Activated CD4-positive, alpha-beta T cell treated with anti-CD3 and anti-CD28 coated beads, Interleukin-2, amount 50 U/mL, for 48 hours (primary cell): ENCODE measurements at places on chromosomes 7 and 10.

GRCh38 chr10:127996586-127996985, 89.7 kb downstream of the PTPRE start:
- DNase-seq: no peak

DNA sequence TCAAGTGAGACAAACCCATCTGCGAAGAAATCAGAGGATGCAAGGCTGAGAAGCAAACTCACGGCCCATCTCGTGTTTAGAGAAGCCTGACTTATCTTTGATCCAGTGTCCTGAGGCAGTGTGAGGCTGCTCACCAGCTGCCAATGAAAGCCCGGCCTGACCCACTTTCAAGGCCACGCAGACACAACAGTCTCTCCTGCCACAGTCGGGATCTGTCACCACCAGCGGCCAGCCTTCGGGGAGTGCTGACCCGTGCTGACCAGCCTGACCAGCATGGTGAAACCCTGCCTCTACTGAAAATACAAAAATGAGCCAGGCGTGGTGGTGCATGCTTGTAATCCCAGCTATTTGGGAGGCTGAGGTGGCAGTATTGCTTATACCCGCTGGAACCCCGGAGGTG, 7.4 kb upstream of the DNAJB6 start:
- DNase-seq: no peak

GRCh38 chr7:89002981-89003956, 207.7 kb upstream of the TEX47 start:
- DNase-seq: no peak

GRCh38 chr10:70222340-70222794, 10.9 kb downstream of the PPA1 start:
- DNase-seq: no peak

GRCh38 chr7:36863901-36864701, 139.8 kb upstream of the AOAH start:
- DNase-seq: no peak

- no peak for DNase-seq
These were observed 1.8 kb downstream of the SH2D4B start for GRCh38 chr10:80539421-80540031.

DNA sequence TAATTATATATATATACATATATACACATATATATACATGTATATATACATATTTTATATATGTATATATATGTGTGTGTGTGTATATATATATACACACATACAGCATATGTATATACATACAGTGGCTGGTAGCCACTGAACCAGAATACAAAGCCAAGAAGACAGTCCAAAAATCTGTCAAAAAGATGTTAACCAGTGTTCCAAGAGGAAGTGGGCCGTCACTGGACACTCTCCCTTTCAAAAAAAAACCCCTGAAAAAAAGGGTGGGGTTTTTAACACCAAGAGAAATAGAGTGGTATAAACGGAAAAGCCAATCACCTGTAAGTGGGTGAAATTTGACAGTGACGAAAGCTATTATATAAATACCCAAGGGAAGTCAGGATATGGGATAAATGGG, 31.1 kb upstream of the C1GALT1 start:
- DNase-seq: no peak

GRCh38 chr10:5404208-5405041, at the start of gene TUBAL3:
Gene TUBAL3, minus strand, starts transcription at chr10:5404828. Its CDS starts 36 bp downstream, at chr10:5404792.
- no peak for DNase-seq

- no peak for DNase-seq
These were observed 48.1 kb downstream of the TNPO3 start for GRCh38 chr7:129006636-129007414.

- DNase-seq: no peak
These were observed 56.7 kb downstream of the LAMB4 start for GRCh38 chr7:108073305-108074070.

GRCh38 chr10:33341637-33342036, 7.2 kb upstream of the NRP1 start:
- DNase-seq: no peak

DNA sequence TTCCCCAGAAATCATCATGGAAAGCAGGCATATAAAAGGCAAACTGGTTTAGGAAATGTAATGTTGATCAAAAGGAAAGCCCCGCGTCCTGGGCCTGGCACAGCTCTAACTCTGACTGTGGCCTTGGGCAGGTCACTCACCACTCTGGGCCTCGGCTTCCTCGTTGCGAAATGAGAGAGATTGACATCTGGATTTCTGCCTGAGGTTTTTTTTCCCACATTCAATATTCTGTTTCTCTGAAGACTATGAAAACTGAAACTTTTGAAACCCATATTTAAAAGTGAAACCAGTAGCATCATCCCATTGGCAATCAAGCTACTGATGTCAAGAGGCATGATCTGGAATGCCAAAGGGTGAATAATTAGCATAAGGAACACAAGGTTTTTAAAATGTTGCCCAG, 369.7 kb upstream of the NPVF start:
- no peak for DNase-seq

- no peak for DNase-seq
These were observed 6.1 kb downstream of the NAMPT start for GRCh38 chr7:106278695-106279094.

DNA sequence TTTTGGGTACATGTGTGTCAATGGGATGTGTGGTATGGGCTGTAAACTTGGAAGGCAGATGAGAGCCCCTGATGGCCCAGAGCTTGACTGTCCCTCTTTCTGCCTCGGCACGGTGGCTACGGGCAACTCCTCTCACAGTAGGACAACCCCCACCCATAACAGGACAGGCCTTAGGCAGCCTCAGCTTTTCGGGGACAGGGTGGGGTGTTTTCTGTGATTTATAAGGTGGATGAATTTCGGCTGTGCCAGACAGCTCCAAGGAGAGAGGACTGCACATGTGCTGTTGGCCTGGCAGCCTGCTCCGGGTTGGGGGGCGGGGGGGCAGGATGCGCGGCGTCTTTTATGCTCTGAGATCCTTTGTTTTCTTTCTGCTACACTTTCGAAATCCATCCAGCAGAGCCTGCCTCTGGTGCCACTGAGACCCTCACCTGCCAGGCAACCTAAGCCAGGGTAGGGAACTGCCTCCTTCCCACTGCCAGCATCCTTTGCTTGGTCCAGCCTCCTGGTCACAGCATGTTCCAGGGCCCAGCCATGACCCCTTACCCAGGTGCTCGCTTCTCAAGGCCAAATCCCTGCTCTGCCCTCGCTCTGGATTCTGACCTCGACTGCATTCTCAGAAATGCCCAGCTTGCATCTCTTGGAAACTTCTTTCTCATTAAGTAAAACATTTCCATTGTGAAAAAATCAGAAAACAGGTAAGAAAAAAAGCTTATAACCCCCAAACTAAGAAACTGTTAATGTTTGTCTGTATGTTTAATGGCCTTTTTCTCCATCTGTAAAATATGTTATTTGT, 15.4 kb upstream of the BTBD16 start:
- no peak for DNase-seq

DNA sequence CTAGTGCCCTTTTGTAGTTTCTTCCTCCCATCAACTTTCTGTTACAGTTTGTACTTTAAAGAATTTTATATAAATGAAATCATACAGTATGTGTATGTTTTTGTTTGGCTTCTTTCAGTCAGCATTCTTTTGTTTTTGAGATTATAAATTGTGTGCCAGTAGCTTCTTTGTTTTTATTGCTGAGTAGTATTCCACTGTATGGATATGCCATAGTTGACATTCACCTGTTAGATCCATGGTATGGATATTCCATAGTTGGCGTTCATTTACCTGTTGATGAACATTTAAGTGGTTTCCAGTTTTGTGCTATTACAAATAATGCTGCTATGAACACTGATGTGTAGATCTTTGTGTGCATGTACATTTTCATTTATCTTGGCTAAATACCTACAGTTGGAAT, 70.8 kb upstream of the SYPL1 start:
- DNase-seq: no peak

GRCh38 chr7:156091519-156092080, 279.3 kb upstream of the SHH start:
- no peak for DNase-seq

DNA sequence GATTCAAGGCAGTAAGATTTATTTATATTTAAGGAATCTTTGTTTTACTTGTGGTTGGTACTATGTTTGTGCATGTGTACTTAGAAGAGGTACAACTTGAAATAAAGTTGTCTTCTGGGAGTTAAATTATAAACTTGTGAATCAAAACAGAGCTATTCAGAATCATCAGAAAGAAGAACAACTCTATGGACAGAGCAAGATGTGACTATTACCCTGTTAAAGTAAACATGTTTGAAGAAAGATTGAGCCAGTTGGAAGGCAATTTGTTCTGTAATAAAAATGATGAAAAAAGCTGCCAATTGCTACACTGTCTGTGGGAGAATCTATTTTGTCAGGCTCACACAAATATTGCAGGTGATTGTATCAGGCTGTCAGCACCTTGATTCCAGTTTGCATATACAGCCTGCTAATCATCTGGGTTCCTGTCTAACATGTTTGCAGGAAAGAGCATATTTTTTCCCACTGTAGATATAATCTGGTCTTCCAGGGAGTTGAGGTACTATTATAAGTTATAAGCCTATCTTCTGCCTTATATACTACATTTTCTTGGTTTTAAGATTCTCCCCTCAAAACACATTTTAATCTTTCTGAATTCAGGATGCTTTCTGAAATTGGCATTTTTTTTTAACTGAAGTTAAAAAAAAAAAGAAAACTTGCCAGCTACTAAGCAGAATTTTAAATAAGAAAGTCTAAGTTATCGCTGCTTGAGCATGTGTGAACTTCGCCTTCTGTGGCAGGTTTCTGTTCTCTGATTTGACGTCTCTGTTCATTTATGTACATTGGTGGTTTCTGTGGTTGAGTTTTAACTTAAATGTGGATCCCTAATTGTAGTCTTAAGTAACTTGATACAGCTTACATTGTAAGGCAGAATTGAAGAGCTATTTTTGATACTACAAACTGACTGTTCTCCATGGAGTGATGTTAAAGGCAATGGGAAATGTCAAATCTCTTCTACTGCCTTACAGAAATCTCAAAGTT, 46.0 kb downstream of the ZNRF2 start:
- DNase-seq: no peak

DNA sequence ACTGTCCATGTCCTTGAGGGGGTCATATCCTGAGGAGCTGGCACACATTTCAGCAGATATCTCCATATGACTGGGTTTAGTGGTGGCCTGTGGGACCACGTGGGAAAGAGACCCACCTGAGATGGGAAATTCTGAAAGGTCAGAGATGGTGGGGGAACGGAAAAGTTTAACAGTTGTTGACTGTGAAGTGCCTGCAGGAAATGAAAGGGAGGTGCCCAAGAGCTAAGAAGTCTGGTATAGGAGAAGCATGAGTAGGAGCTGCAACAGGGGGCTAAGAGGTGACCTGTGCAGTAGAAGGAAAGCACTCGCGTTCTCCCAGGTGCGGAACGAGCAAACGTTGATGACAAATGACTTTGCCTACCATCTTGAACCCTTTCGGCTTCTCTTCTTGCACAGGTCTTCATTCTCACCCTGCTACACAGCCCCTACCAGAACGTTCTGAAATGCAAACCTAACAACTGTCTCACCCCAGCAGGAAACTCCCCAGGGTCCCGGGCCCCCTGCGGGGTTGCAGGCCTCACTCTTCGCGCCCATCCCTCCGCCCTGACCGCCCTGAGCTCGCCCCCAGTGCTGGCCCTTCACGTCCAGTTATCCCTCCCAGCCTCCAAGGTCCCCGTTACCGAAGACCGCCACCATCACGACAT, 9.8 kb upstream of the FXYD4 start:
- DNase-seq: peak; percentile 38

DNA sequence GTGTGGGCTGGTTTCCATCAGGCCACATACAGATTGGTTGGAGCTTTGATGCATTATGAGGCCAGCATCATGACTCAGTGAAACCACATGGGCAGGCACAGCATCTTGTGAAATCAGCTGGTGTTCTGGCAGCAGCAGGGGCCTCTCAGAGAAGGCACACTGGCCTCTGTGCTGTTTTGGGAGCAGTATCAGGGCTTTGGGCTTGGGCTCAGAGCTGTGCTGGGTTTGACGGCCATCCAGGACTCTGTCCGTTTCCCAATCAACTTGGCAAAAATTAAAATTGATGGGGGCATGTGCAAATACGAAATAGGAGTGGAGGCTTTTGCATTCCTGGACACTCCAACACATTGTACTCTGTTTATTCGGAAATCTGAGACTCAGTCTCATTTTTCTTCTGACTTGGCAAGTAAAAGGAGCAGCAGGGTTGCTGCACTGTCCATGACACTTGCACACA, 190.9 kb downstream of the BMPER start:
- no peak for DNase-seq

DNA sequence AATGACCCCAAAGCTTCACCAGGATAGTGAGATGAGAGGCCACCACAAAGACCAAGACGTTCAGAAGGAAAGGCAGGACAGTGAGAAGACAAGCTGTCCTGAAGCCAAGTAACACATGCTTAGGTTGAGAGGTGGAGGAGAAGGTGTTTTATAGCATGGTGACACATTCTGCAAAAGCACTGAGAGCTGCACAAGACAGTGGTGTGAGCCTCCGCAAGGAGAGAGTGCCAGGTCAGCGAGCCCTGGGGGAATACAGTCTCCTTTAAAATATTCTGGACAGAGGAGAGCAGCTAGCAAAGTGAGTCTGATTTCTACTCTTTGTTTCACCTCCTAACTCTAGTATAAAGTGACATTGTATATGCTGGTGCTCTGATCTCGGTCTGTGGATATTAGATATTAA, 68.0 kb upstream of the VKORC1L1 start:
- no peak for DNase-seq

GRCh38 chr10:14513123-14513522, 182.4 kb upstream of the FRMD4A start:
- DNase-seq: no peak

DNA sequence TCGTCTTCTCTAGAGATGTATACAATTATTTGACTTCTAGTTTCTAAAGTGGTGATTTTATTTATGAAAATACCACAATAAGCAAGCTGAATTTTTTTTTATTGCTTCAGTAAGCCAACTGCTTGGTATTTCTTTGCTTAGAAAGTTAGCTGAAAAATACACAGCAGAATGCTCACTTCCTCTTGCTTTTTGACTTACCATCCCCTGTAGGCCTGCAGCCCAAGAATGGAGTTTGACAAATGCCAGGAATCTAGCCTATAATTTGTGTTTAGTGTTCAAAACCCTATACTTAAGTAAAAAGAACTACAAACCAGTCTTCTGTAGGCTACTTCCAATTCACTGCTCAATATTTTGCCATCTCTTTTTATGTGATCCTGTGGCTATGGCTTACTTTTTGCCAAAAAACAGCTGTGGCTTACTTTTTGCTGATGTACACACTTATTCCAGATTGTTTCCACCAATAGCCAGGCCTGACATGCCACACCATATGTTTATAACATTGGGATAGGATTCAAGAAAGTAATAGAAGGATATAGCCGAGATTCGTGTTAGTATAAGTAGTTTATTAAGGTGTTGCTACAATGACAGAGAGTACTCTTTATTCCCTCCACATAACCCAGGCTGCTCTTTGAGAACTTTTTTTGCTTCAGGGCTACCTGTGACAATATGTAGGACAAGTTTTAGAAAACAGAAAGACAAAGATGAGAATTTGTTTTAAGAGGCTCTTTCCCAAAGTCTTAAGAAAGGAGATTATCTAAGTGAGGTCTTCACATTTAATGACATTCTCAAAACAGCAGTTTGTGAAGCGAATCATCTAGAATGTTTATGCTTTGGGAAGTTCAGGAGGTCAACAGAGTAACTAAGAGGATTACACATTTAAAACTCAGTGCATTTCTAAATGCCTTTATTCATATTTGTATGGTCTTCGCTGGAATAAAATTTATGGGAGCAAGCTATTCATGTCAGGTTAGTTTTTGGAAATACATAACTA, 263.9 kb upstream of the FZD1 start:
- no peak for DNase-seq
